ENCODE measurements at places on chromosomes 7 and 10.
A peak's percentile ranks its signal among the peaks of the same experiment; 100 is the strongest.

- DNase-seq, result no peak
These were observed 140.3 kb upstream of the FAM20C start for GRCh38 chr7:52100-52499.

- no peak for DNase-seq
These were observed 67.1 kb downstream of the SHH start for GRCh38 chr7:155744971-155745683.

DNA sequence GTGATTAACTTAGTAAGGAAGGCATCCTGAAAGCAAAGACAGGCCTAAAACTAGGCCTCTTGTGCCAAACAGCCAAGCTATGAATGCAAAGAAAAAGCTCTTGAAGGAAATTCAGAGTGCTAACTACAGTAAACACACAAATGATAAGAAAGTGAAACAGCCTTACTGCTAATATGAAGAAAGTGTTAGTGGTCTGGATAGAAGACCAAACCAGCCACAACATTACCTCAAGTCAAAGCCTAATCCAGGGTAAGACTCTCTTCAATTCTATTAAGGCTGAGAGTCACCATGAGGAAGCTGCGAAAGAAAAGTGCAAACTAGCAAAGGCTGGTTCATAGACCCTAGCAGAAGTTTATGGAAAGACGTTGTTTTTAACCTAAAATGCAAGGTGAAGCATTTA lies 66.0 kb downstream of the IPMK start:
- DNase-seq, result no peak

- no peak for DNase-seq
These were observed 107.3 kb downstream of the LRRN3 start for GRCh38 chr7:111198255-111198654.

GRCh38 chr10:47381103-47381395 lies 3.0 kb downstream of the ZNF488 start:
- DNase-seq, result no peak

DNA sequence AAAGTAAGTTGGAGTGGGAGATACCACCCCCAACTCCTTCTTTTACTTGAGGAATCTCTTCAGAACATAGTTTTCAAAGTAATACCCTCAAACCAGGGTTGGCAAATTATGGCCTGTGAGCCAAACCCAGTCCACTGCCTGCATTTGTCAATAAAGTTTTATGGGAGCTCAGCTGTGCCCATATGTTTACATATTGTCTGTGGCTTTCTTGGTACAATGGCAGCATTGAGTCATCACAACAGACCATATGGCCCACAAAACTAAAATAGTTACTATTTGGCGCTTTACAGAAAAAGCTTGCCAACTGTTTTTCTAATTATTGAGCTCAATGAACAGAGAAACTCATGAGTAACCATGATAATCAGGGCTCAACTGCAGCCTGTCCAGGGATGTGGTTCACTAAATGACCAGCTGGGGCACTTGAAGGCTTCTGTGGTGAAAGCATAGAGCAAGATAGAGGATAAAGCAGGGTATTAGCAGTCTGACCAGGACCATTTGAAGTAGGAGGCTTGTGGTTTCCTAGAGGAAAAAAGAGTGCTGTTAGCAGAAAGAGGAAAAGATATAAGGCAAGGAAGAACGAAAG lies 196.0 kb upstream of the GRB10 start:
- no peak for DNase-seq

DNA sequence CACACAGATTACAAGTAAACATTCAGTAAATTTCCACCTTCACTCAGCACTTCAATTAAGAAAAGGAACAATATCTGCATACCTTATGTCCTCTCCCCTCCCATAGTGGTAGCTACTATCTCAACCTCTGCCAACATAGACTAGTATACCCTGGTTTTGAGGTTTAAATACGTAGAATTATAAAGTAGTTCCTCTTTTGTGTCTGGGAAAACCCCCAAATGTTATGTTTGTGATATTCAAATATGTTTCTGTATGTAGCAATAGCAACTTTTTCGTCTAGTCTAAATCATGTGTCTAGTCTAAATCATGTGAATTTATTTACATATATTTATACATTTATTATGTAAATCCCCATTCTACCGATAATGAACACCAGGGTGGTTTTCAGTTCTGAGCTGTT lies 13.2 kb upstream of the CAMK2B start:
- no peak for DNase-seq

DNA sequence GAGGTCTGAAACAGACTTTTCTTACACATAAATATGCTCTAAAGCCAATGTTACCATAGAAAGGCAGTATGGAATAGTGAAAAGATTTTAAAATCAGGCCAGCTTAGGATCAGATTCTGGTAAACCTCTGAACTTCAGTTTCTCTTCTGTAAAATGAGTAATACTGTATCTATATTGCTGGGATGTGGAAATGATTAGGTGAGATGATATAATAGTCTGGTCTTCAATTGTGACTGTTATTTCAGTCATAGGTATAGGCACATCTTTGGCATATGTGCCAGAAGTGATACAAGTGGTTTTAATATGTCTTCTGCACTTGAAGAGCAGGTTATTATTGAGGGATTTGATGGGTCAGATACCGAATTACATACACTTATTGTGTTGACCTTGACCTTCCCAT lies 7.2 kb downstream of the ZNF277 start:
- no peak for DNase-seq

- DNase-seq, result no peak
These were observed 40.5 kb upstream of the IL15RA start for GRCh38 chr10:6017781-6018354.

GRCh38 chr7:36404639-36405408 lies 15.2 kb downstream of the ANLN start:
- no peak for DNase-seq

GRCh38 chr7:129605960-129606614 lies 5.4 kb upstream of the NRF1 start:
- no peak for DNase-seq

GRCh38 chr7:104809906-104810305 lies 204.1 kb upstream of the KMT2E start:
- no peak for DNase-seq

GRCh38 chr10:25875556-25876165 lies 58.4 kb upstream of the MYO3A start:
- peak; percentile 29 for DNase-seq

DNA sequence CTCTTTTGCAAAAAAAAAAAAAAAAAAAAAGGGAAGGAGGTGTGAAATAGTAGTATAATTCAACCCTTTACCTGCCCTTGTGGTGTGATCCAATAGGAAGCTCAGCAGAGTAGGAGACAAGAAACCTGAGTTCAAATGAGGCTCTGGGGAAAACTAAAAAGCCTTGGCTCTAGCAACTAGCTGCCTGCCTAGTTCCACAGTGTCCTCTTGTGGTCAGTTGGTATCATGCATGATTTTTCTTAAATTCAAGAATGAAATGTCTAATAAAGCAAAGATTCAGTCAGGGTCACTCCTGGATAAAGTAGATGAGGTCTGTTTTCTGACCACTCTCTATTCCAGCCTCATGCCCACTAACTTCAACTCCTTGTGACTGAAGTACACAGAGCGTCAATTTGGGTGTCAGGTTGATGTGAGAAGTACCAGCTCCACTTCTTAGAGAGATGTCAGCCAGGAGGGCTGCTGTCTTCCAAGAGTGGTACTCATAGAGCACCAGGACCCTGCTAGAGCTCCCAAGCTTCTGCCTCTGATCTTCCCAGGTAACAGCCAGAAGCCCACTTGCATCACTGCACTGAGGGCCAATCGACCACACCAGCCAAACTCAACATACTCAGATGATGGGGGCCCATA lies 10.5 kb downstream of the LSM5 start:
- no peak for DNase-seq

DNA sequence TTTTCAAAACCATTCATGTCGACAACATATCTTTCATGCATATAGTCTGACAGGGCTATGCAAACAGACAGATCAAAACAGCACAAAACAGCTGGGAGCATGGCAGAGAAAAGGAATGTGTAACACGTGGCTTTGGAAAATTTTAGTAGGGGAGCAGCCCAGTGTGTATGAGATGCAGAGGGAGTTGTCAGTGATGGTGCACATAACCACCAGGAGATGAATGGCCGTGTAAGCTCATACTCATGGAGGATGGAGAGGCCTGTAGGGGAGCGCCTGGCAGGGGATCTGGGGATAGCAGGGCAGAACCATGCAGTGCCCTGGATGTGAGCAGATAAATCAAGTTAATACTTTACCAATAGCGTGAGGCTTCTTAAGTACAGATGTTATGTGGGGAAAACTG lies 45.7 kb downstream of the RHOBTB1 start:
- no peak for DNase-seq

DNA sequence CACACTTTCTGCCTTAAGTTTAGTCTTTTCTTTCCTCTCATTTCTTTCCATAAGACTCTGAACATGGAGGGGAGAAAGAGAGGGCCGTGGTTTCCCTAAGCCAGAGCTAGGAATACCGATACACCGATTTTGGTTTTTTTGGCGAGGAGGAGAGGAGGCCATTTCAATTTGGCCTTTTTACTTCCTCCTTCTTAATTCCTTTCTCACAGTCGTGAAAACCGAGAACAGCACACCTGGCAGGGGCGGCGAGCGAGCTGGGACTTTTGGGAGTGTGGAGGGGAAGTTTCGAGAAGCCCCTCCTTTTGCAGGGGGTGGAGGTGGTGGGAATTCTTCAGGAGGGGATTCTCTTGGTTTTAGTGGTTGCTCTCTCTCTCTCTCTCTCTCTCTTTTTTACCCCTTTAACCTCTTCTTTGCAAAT lies 6.2 kb downstream of the GATA3 start:
- no peak for DNase-seq

- DNase-seq, result no peak
These were observed 117.8 kb downstream of the GFRA1 start for GRCh38 chr10:116155191-116155590.

GRCh38 chr7:45682836-45683555 lies 108.8 kb downstream of the ADCY1 start:
- DNase-seq, result no peak

DNA sequence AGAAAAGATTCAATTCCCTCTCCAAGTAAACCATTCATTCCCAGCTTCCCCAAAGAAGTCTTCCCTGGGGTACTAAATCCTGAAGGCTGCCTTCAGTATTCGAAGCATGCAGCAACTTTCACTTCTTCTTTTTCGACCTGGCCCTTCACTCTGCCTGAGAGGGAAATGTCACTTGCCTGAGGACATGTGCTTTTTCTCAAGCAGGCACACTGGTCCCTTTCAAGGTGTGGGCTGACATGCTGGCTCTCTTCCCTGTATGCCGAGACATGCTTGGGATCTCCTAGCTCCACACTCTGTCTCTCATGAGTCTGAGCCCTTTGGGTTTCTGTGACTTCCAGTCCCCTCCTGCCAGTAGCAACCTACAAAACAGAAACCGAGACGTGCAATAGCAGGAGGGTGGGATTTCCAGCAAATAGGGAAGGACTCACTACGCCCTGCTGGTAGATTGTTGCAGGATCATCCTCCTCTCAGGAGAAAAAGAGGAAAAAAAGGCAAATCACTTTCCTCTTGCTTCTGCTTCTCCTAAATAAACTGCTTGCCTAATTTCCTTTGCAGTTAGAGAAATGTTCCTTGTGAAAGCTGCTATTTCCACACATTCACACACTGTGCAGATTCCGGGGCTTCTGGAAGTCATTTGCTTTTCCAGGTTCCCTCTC lies 33.5 kb downstream of the FIGNL1 start:
- no peak for DNase-seq

DNA sequence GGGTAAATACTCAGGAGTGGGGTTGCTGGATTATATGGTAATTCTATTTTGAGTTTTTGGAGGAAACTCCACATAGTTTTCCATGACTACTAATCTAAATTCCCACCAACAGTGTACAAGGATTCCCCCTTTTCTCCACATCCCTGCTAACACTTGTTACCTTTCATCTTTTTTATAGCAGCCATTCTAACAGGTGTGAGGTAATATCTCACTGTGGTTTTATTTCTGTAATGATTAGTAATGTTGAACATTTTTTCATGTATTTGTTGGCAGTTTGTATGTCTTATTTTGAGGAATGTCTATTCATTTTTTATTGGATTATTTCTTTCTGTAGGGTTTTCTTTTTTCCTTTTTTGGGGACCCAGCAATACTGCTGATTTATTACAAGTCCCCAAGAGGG lies 14.9 kb downstream of the TAF3 start:
- no peak for DNase-seq

DNA sequence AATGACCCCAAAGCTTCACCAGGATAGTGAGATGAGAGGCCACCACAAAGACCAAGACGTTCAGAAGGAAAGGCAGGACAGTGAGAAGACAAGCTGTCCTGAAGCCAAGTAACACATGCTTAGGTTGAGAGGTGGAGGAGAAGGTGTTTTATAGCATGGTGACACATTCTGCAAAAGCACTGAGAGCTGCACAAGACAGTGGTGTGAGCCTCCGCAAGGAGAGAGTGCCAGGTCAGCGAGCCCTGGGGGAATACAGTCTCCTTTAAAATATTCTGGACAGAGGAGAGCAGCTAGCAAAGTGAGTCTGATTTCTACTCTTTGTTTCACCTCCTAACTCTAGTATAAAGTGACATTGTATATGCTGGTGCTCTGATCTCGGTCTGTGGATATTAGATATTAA lies 68.0 kb upstream of the VKORC1L1 start:
- no peak for DNase-seq

- no peak for DNase-seq
These were observed 156.3 kb downstream of the NEURL1 start for GRCh38 chr10:103649654-103650423.

DNA sequence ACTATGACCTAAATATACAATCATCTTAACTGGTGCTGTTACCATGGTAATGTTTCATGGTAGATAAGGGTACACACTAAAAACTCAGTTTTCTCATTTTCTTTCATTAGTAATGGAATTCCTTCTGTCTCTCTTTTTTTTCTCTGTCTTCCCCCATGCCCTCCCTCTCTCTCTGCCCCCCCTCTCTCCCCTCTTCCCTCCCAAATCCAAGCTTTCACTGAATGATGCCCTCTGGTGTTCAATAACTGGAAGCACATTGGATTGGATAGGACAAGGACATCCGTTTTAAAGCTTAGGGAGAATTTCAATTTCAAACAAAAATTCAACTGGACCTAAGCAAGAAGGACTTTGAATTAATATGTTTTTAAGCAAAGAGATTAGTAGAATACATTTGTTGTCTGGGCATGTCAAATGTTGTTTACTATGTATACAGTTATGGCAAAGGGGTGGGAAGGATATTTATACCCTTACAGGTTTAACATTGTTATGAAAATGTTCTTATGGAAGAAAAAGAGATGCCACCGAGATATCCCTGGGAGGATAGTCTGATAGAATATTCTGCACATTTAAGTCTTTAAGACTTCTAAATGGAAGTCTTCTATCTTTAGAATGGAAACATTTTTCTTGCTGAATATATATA lies 6.1 kb downstream of the CHRM2 start:
- DNase-seq, result no peak

- no peak for DNase-seq
These were observed 538.9 kb upstream of the IGFBP3 start for GRCh38 chr7:46459942-46460341.

DNA sequence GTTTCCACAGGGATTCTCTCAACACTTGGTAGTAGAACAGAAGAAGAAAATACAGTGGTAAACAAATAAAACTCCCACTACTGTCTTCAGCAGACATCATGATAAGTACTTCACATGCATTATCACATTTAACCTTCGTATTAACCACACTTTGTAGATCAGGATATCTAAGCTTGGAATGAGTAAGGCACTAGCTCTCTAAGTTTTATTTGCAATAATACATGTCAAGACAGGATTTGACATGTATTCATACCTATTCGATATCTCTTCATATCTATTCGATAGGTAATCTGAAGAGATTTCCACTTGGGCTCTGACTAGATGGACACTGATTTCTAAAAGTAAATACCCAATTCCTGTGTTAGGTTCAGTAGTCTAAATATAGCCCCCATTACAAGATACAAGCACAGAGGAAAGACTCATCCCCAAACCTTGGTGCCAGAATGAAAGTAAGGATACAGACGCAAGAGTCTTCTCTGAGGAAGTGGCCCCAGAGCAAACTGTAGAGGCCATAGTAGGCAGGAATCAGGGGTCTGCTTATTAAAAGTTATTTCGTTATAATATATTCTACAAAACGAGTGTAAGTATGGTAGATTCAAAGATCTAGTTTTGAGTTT lies 58.4 kb downstream of the FOXP2 start:
- DNase-seq, result no peak

Measured in stimulated activated CD8-positive, alpha-beta memory T cell treated with anti-CD3 and anti-CD28 coated beads, Interleukin-7, amount 100 ng/mL, for 1 hour (primary cell).